ENCODE measurements at places on chromosomes 4 and X. TPM values are rescaled to one million over a fixed set of nuclear protein-coding genes. Genes with fewer than 3 reads are reported as not detected.

CSAG3 gene
- total RNA-seq, result not detected

PPEF1 gene
- total RNA-seq, result 0.33 TPM

LONRF3 gene
- not detected for total RNA-seq

DNA sequence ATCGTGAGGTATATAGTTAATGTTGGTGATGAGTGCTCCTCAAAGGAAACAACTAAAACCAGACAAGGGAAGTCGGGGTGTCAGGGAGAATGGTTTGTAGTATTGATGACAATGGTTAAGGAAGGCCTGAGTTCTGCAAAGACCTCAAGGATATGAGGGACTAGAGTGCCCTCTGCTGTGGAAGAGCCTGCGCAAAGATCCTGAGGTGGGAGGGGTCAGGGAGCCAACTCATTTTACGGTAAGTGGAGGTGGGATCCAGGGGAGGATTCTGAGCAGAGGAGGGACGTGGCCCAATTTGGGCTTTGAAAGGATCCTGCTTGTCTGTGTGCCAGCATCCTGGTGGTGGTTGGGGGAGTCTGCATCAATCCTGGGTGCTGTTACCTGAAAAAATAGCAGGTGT is 11.3 kb downstream of the UBA1 start:
- peaks cover 63% of the 10 kb centered on the region for H3K36me3 ChIP-seq
- peak; percentile 48 for DNase-seq
- H3K4me1 ChIP-seq, result peaks cover 20% of the 10 kb centered on the region
- H3K4me3 ChIP-seq, result no peak overlapping the region

- H3K27ac ChIP-seq, result no peak overlapping the region
- H3K36me3 ChIP-seq, result no peaks in the 10 kb centered on the region
- H3K27me3 ChIP-seq, result no peaks in the 10 kb centered on the region
- no peak overlapping the region for H3K4me3 ChIP-seq
These were observed 13.5 kb upstream of the ASMTL start for GRCh38 chrX:1466232-1466661.

DNA sequence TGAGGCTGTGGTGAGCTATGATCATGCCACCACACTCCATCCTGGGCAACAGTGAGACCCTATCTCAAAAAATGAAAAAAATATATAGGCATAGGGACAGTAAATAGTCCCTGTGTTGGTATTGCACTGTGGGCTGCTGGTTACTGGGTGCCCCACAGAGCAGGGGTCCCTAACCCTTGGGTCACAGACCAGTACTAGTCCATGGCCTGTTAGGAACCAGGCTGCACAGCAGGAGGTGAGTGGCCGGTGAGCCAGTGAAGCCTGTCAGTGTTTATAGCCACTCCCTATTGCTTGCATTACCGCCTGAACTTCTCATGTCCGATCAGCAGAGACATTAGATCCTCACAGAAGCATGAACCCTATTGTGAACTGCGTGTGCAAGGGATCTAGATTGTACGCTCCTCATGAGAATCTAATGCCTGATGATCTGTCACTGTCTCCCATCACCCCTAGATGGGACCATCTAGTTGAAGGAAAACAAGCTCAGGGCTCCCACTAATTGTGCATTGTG is 106.5 kb downstream of the TNIP2 start:
- H3K36me3 ChIP-seq, result peaks cover 32% of the 10 kb centered on the region
- no peaks in the 10 kb centered on the region for H3K27me3 ChIP-seq
- no peak for DNase-seq
- H3K4me1 ChIP-seq, result peaks cover 14% of the 10 kb centered on the region
